Fibroblast of skin of left quadriceps (primary cell): ENCODE measurements at places on chromosomes 7 and 10.

- DNase-seq: no peak
Observed at GRCh38 chr7:24406053-24406788, 122.2 kb downstream of the NPY start.

DNA sequence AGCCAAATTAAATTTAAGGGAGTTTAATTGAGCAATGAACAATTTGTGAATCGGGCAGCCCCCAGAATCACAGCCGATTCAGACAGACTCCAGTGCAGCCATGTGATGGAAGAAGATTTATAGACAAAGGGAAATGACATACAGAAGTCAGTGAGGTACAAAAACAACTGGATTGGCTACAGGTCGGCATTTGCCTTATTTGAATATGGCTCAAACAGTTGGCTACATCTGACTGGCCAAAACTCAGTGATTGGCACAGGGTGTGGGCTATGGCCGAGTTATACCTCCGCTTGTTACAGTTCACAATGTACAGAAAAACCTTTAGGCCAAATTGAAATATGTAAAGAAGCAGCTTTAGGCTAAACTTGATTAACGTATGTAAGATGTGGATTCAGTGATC, 30.8 kb upstream of the EIF4H start:
- no peak for DNase-seq

GRCh38 chr10:70779511-70780369, 5.4 kb downstream of the TBATA start:
- no peak for DNase-seq

GRCh38 chr7:155860461-155860839, 48.2 kb upstream of the SHH start:
- no peak for DNase-seq

GRCh38 chr7:34081935-34082334, 176.6 kb downstream of the BMPER start:
- DNase-seq: no peak
